ENCODE measurements at places on chromosomes 3 and 15.
A peak's percentile ranks its signal among the peaks of the same experiment; 100 is the strongest.

- no peak for ATAC-seq
These were observed 68.6 kb downstream of the ST6GAL1 start for GRCh38 chr3:186998937-186999368.

- ATAC-seq, result no peak
These were observed 44.5 kb downstream of the RHCG start for GRCh38 chr15:89451846-89452245.

- no peak for ATAC-seq
These were observed 522.2 kb downstream of the ROBO2 start for GRCh38 chr3:77562089-77562488.

- no peak for ATAC-seq
These were observed 272.9 kb downstream of the TIGIT start for GRCh38 chr3:114566767-114567166.

- ATAC-seq, result peak; percentile 83
These were observed 69.8 kb downstream of the SQOR start for GRCh38 chr15:45704329-45705249.
